NCI-H1417 (cell line): ENCODE measurements at places on chromosomes 1 and 21.

- no peak for DNase-seq
Observed at GRCh38 chr1:86324130-86324822, 71.8 kb downstream of the ODF2L start.

- DNase-seq = no peak
Observed at GRCh38 chr1:17118268-17118667, 983 bp downstream of the PADI2 start.

GRCh38 chr1:186076006-186076405 is 299.0 kb downstream of the TPR start:
- DNase-seq = no peak

- no peak for DNase-seq
Observed at GRCh38 chr1:245572709-245573108, 417.9 kb downstream of the KIF26B start.

DNA sequence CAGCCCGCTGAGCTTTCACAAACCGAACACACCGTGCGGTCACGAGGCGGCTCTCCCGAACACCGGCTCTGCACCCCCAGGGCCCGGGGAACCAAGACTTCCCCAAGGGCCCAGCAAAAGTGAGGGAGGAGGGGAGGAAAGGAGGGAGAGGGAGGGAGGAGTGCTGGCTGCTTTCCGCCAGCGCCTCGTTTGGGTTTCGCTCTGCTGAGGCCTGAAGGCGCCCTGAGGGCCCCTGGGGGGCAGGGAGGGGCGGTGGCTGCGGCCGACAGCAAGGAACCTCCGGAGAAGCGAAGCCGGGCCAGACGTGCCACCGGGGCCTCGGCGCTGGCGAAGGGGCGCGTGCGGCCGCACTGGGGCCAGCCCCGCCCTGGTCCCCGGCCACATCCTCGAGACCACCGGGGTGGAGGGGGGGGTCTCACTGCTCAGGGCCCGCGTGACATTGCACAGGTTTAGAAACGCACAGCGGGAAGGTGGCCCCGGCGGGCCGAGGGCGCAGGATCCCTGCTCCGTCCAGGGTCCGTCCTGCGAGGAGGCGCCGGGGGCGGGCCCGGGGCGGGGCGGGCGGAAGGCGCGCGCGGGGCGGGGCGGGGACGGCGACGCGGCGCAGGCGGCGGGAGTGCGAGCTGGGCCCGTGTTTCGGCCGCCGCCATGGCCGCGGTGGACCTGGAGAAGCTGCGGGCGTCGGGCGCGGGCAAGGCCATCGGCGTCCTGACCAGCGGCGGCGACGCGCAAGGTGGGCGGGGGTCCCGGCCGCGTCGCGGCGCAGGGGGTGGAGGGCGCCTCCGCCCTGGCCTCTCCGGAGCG is at the start of gene PFKL:
Gene PFKL (plus strand): TSS at position 596 of the 804 bp plus-strand sequence. CDS start 53 bp downstream, at position 649.
- peak; percentile 84 for DNase-seq

DNA sequence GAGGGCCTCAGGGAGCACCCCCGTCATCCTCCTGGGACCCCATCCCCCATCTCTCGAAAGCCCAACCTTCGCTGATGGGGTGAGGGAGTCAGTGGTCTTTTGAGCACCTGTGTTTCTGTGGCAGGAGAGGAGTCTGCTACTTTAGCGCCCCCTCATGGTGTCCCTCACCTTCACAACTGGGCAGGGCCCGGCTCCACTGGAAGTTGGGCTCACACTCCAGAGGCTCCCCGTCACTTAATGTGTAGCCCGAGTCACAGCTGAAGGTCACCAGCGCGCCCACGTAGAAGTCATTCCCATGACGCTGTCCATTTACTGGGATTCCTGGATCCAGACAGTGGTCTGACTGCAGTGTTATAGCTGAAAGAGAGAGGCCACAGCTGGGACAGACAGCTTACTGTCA is 139.5 kb upstream of the HMGB4 start:
- DNase-seq = no peak

- DNase-seq = no peak
Observed at GRCh38 chr1:66455446-66455845, 78.5 kb upstream of the SGIP1 start.

DNA sequence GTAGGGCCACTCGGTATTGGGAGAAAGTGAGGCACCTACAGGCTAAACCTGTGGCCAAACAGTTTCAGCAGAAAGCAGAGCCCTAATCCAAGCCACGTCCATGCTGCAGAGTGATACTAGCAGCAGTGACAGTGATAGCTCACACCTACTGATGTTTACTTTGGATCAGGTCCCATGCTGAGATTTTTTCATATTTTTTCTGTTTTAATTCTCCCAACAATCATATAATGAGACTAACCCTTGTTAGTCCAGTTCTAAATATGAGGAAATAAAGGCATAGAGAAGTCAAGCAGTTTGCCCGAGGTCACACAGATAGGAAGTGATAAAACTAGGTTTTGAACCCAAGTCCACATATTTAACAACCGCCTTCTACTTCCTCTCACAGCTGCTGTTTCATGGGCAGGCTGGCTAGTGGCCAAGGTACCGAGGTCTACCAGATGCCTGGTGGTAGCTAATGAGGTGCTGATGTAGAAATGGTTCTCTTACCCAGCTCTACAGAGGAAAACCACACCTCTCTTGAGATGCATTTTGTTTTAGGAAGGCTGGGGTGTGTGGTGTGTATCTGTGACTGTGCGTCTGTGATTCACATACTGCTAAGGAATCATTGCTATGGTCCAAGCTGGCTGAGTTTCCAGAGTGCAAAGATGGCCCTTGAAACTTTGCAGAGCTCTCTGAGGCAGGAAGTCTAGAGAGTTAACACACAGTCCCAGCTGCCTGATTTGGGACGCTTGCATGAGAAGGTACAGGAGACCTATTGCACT is 80.3 kb upstream of the ARTN start:
- peak; percentile 52 for DNase-seq

- no peak for DNase-seq
Observed at GRCh38 chr1:212614453-212615200, 6.1 kb downstream of the ATF3 start.

DNA sequence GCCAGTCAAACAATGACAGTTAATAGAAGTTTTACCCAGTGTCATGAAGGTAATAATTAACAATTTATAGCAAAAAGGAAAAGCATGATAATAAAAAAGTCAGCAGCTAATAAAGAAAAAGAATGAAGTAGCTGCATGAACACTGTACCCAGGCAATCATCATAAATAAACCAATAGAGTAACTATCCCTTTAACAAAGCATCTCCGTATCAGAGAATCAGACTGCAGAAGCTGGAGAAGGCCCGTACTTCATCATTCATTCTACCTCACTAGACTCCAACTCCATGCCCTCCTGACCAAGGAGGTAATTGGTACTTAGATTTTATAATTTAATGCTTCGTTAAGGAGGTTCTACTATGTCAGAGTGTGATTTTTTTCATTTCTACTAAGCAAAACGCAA is 140.5 kb downstream of the NEGR1 start:
- peak; percentile 39 for DNase-seq

DNA sequence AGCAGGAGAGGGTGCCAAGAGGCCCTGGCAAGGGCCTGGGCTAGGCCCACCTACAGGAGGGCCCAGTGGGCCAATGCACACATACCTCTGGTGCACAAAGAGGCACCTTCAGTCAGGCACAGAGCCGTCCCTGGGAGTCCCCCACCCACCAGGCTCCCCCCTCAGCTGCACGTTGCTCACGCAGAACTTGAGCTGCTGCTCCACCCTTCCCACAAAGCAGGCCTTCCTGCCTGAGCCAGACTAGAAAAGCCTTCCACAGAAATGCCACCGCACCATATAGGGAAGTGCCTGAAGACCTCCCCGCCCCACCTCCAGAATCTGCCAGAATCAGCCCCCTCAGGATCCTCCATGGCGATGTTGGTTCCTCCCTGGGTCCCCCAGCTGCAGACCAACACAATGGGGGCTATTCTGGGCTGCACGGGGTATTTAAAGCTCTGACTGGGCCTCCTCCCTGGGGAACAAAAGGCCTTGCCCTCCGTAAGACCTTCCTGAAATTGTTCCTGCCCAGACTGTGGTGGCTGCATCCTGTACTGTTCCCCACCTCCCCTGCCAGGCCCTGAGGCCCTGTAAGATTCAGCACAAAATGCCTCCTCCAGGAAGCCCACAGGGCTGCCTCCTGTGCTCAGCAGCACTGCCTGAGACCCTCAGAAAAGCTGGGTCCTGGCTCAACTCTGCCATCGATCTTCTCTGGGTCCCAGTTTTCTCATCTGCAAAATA is 27.2 kb downstream of the HSPG2 start:
- DNase-seq = no peak

- no peak for DNase-seq
Observed at GRCh38 chr1:91916811-91917460, 31.0 kb upstream of the TGFBR3 start.

DNA sequence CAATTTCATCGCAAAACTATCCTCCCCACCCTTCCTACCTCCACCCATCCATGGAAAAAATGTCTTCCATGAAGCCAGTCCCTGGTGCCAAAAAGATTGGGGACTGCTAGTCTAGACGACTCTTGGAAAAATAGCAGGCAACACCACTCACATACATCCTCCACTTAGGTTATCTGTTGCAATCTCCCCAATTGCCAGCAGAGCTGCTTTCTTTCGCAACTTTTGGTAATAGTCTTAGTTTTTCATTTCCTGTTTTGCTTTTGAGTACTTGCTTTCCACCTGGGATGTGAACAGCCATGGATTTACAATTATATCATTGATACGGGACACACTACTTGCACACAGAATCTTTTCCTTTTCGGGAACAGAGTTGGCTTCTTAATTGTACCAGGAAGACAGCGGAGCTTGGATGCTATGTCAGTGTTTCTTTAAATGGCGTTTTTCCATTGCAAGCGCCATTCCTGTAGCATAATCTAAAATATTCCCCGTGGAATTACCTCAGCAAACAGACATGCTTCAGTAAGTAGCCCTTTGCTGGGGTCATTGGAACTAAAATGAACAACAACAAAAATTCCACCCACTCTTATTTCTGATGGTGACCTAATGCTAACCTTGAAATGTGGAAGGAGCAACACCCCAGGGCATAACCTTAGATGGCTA is 183.3 kb upstream of the ADGRL2 start:
- no peak for DNase-seq

DNA sequence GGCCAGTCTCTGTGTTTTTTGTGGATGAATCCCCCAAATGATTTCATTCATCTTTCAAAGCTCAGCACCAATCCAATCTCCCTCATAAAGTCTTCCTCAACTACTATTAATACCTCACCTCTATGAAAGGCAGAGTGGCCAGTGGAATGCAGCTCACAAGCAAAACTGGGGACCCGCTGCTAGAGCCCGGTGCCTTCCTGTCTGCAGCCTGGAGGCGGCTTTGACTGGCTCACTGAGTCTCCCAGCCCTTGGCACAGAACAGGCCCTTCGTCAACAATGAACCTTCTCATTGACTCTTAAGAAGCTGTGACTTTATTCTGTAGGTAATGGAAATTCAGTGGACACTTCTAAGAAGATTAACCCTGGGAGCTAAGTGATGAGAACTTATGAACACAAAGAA is 86.8 kb upstream of the RAB4A start:
- no peak for DNase-seq

DNA sequence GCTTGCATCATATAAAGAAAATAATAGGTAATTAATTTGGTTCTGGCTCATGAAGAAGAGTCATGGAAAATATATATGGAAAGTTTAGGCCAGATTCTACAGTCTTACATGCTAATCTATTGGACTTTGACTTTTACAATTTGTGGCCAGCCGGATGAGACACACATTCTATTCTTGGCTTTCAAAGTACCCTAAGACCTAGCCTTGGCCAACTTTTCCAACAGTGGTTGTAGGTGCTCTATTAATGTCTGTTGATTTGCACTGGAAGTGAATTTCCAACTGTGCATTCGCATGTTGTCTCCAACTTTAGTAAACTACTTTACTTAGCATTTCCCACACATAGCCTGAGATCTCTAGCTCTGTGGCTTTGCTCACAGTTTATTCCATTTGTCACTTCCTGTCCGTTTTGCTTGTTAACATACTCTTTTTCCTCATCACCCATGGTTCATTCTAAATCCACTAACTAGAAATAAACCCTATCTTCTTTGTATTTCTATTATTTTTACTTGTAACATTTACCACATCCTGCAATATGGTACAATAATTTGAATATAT is 644.0 kb downstream of the PTPRC start:
- DNase-seq = no peak

DNA sequence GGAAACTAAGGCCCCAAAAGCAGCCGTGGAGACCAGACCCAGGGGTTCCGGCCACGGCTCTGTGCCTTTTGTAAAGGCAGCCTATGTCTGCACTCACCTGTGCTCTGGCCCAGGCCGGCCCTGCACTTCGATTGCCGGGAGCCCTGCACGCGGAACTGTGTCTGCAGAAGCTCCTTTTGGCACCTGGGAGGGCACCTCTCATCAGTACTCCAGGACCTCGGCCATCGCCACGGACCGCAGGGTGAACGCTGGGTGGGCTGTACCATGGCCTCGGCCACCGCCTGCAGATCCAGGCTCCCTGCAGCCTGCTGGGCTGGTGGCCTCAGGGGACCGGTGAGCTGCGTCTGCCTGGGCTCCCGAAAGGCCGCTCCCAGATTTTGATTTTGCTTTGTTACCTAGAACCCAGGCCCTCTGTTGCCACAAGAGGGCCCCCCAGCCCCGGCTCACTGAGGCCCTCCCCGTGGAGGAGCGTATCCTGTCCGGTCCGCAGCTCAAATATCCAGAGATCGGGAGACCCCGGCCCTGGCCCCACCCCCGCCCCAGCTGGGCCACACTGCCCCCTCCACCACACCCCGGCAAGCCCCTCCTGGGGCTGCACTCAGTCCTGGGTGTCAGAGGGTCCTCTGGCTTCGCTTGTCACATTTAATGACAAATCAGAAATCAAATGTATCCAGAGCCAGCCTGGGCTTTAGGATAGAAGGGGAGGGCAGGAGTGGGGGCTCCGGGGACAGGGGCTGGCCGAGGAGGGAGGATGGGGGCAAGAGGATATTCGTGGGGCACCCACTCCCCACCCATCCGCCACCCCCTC is 60.2 kb upstream of the PDE9A start:
- peak; percentile 77 for DNase-seq

DNA sequence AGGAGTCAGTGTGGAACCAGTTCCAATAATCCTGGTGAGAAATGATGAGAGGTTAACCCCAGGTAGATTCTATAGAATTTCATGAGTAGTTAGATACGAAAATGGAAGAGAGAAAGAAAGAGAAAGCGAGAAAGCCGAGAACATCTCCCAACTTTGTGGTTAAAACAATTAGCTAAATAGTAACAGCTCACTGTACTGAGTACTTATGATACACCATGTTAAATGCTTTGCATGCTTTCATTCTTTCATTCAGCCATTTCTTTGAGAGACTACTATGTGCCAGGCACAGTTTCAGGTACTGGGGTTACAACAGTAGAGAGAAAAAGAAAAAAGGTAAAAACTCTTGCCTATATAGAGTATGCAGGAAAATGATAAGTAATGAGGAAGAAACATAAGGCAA is 109.7 kb upstream of the SYT6 start:
- no peak for DNase-seq
